AG04450 (cell line): ENCODE measurements at places on chromosomes 4 and X. TPM values are rescaled to one million over a fixed set of nuclear protein-coding genes. Genes with fewer than 3 reads are reported as not detected.

GRCh38 chr4:121773883-121774282 is 8.9 kb upstream of the SMIM43 start:
- DNase-seq, result no peak

- no peak for DNase-seq
Observed at GRCh38 chr4:21191317-21191716, 491.1 kb downstream of the PACRGL start.

GRCh38 chrX:49111791-49112190 is 11.7 kb downstream of the GPKOW start:
- DNase-seq, result no peak

DNA sequence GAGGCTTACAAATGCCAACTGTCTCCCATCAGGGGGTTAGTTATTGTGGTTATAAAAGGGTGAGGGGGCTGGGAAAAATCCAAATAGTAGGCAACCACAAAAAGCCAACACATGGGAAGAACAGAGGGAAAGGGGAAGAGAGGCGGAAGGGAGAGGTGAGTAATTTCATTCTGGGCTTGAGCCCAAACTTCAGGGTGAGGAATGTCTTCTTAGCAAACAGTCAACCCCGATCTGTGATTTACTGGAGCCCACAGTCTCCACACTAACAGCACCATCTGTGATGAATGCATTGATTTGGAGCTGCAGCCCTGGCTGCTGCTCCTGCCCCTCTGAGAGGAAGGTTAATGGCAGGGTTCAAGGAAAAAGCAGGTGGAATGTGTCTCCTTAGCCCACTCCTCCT is 162.2 kb upstream of the GPR101 start:
- DNase-seq, result no peak

NXF2 gene
- not detected in 2 replicates for polyA plus RNA-seq

DNA sequence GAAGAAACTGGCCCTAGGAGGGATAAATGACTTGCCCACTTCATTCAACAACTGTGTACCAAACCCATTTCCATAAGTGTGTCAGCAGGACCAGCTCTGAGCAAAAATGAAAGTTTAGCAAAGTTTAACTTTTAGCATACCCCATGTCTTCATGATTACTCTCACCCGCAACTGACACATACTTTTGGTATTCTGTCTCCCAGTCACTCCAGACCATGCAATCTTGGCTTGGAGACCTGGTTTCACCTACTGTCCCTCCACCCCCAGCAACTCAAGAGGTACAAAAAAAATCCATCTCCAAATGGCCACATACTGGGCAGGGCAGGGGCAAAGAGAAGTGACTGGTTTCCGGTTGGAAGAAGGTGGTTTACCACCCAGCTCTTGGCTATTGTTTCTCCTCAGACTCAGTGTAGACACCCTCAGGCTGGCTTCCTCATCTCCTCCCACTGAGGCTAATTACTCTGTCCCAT is 79.8 kb downstream of the RLIM start:
- DNase-seq, result no peak
